K562 (cell line): ENCODE measurements at places on chromosomes 5 and 9. TPM values are rescaled to one million over a fixed set of nuclear protein-coding genes. Genes with fewer than 3 reads are reported as not detected.

ANKRD18B gene
- total RNA-seq, result 1.9 and 3.3 TPM in 2 replicates

DMRT2 gene
- total RNA-seq, result not detected in 2 replicates

- no peaks in the 10 kb centered on the region; the same call in 2 of the 3 replicates for H3K36me3 ChIP-seq
- H3K27ac ChIP-seq, result no peak overlapping the region
Measured at GRCh38 chr5:91126448-91126847, 256.7 kb downstream of the ARRDC3 start.

- DNase-seq, result no peak
- H3K4me3 ChIP-seq, result no peak overlapping the region
- H3K4me1 ChIP-seq, result no peaks in the 10 kb centered on the region
- no peak overlapping the region for H3K27ac ChIP-seq
- no peaks in the 10 kb centered on the region for H3K36me3 ChIP-seq
Measured at GRCh38 chr9:93257808-93258331, 73.9 kb downstream of the WNK2 start.

GRCh38 chr5:192970-193831 is 1.9 kb downstream of the LRRC14B start:
- H3K27me3 ChIP-seq, result peaks cover 27% of the 10 kb centered on the region; the same call in 2 of the 3 replicates
- no peak for DNase-seq
- no peaks in the 10 kb centered on the region for H3K36me3 ChIP-seq
- no peak overlapping the region for H3K4me3 ChIP-seq

DNA sequence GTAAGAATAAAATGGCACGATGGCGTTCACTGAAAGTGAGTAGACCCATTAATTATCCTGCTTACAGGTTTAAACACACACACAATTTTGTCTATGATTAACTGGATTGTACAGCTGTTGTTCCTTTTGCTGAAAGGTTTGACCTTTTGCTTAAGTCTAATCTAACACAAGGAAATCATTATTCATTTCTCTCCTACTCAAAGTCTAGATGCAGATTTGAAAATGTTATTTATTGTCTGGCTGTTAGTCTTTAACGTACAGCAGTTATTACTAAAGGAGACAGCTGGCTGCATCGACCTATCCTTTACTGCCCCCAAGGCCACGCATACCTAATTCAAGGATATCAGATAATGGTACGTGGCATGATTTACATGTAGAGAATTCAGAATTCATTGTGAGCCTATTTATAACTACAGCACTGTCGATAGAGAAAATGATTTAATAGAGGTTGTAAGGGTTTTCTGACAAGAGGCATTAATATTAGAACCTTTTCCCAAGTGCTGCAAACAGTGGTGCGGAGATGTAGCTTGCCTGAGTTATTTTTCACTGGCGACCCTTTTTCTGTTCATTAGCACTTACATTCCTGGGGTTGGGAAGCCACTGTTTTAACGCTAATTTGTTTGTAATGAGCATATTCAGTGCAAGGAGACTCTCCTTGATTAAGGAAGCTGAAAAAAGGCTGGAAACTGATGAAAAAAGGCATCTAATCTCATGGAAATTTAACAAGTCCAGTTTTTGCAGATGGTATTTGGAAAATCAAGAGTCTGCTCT is 368.4 kb upstream of the GRAMD2B start:
- no peak overlapping the region for H3K4me3 ChIP-seq
- H3K36me3 ChIP-seq, result no peaks in the 10 kb centered on the region
- no peak for DNase-seq
- no peak overlapping the region for H3K27ac ChIP-seq

- no peak overlapping the region for H3K27ac ChIP-seq
- H3K4me3 ChIP-seq, result no peak overlapping the region
- H3K27me3 ChIP-seq, result no peaks in the 10 kb centered on the region
- no peak for DNase-seq
Measured at GRCh38 chr5:98492258-98492657, 281.2 kb upstream of the RGMB start.
